ENCODE measurements at places on chromosomes 7 and 10. TPM values are rescaled to one million over a fixed set of nuclear protein-coding genes. Genes with fewer than 3 reads are reported as not detected.

NUTM2A gene
- 0.59 TPM for total RNA-seq

TACC2 gene
- total RNA-seq, result 1.5 TPM

COL13A1 gene
- total RNA-seq, result 0.17 TPM

NPSR1 gene
- not detected for total RNA-seq

OR2A5 gene
- not detected for total RNA-seq

PKD2L1 gene
- 0.14 TPM for total RNA-seq

HNRNPH3 gene
- total RNA-seq, result 24.5 TPM

MYH16 gene
- not detected for total RNA-seq

PLA2G12B gene
- 60.2 TPM for total RNA-seq

GOLGA7B gene
- 0.05 TPM for total RNA-seq

SORBS1 gene
- total RNA-seq, result 71.3 TPM

SFTPA2 gene
- 0.17 TPM for total RNA-seq

TMEM229A gene
- total RNA-seq, result 0.23 TPM

TMEM72 gene
- not detected for total RNA-seq

TRIM50 gene
- total RNA-seq, result 0.17 TPM

ARMH3 gene
- total RNA-seq, result 14.9 TPM

FLNC gene
- total RNA-seq, result 0.70 TPM

AKR1C3 gene
- 205 TPM for total RNA-seq

DYNC1I1 gene
- 0.28 TPM for total RNA-seq

PNLIPRP1 gene
- total RNA-seq, result not detected

CFTR gene
- total RNA-seq, result 0.75 TPM

TUBB8 gene
- not detected for total RNA-seq

All from liver (tissue), 10 donors.